ENCODE measurements at places on chromosomes 2 and 18.

DNA sequence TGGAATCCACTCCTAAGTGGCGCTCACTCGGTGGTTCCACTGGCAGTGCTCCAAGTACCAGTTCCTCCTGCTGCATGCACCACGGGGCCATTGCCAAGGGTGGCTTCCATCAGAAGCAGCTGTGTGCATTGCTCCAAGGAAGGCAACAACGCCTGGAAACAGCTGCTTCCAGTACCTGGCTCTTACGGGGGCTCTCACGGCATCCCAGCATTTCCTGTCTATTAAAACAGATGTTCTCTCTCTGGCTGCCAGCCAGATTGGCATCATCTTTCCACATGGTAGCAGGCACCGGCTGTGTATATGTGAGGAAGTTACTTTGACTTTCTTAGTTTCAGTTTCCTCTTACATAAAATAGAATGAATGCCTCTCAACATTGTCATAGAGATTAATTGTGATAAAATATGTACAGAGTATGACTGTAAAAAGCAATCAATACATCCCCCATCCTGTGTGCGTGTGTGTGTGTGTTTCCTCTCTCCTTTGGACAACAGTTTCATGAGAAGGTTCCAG, 84.9 kb downstream of the CMPK2 start:
- DNase-seq, result no peak

DNA sequence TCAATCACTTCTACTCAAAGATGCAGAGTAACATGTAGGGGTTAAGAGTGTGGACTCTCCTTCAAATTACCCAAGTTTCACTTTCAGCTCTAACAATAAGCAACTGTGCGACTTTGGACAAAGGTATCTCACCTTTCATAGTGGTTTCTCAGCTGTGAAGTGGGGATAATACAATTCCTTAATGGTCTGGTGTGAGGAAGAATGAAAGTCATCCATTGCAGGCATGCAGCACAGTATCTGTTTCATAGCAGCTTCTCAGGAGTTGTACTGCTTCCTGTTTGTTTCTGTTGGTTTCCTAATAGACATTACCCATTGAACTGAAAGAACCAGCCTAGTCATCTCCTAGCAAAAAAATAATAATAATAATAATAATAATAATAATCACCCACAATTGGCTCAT, 74.4 kb downstream of the DDX18 start:
- no peak for DNase-seq

DNA sequence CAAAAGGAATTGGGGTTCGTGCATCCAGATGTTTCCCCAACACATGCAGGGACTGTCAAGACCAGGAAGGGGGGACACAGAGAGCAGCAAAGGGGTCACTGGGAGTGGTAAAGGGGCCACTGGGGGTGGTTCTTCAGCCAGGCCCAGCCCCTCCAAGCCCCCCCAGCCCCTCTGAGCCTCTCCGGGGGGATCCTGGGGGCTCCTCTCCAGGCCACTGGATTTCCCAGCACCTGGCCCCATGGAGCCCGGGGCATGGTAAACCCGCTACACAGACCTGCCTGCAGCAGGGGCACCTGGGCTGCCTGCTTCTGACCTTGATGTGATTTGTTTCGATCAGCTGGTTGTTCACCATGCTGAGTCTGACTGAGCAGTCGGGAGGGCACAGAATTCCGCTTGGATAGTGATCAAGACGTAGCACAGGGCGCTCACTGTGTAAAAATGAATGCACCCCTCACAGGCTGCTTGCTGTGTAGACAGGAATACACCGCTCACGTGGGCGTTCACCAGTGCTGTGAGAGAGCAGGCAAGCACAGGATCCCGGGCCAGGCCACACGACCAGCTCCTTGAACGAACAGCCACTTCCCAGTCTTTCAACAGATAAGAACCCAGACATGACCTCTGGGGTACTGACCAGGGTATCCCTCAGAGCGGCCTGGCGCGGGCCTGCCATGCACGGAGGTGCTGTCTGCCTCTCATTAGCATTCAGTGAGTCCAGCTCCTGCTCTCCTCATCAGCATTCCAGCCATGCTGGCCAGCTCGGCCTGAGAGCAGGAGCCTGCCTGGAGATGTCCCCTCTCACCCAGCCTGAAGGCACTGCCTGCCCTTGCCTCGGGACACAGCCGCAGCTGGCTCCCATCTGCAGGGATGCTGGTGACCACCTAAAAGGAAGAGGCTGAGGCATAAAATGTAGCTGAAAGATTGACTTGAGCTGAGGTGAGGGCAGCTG, 73.3 kb upstream of the OTOS start:
- DNase-seq, result no peak

GRCh38 chr18:31741097-31741735, 19.5 kb downstream of the SLC25A52 start:
- DNase-seq, result peak; percentile 27

DNA sequence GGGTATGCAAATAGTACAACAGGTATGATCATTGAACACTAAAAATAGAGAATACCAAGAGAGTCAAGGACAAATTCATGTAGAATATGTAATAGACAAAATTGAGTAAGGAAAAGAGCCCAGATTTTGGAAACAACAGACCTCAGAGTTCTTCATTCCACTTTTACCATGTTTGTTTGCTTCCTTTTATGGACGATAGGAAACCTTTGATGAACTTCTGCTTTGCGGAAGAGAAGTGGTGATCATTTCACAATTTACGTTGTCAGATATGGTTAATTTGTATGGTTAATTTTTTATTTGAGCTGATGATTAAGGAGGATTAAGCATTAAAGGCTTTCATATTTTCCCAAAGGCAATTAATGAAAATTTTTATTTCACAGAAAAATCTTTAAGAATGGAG, 16.3 kb downstream of the MARCHF7 start:
- no peak for DNase-seq

DNA sequence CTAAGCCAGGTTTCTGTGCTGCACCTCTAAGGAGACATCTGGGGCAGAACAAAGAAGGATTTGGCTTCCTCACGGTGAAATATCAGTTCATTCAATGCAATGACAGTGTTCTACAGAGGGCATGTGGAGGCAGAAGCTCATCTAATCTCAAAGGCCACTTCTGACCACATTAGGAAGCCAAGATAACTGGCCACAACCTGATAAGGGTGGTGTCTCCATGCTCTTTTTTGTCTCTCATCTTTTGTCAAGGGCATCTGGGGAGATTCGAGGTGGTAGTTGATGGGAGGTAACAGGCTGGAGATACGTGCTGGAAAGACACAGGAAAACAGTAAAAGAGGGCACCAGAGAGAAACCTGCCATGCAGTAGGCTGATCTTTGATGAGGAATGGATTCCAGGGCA, 303.9 kb downstream of the LRATD1 start:
- no peak for DNase-seq

- DNase-seq, result no peak
Observed at GRCh38 chr18:42977982-42978637, 137.4 kb downstream of the RIT2 start.

GRCh38 chr2:119786295-119786694, 26.6 kb downstream of the PTPN4 start:
- DNase-seq, result no peak

DNA sequence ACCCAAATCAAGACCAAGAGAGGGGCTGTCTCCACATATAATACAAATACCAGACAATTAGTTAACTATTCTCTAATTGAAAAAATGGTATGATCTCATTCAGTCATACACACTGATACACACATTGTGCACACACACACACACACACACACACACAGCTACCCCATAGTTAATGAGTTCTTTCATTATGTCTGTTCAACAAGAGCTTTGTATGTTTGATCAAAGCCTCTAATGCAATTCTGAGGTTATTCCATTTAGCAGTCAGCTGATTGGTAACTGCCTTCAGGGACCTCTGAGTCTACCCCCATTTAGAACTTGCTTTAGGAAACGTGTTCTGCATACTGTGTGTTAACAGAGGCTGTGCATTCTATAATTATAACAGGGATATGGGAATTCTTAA, 741.4 kb upstream of the LRRTM4 start:
- no peak for DNase-seq

GRCh38 chr2:74514368-74515270, at the start of gene TLX2:
Gene TLX2, plus strand, starts transcription at chr2:74514450. Its CDS starts 357 bp downstream, at chr2:74514807.
- no peak for DNase-seq

DNA sequence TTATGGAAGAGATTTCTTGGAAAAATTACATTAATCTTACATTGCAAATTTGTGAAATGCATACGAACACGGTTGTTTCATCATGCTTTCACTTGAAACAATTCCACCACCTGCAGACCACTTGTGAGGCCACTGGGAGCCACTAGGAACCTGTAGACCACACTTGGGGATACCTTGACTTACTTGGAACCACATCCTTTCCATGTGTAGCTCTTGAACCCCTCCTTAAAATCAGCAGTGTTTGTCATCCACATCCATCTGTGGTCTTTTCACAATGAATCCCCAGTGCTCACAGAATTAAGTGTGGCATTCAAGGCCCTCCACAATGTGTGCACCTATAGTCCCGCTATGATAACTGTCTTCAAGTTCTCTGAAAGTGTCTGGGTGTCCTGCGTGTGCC, 350.9 kb downstream of the MYCN start:
- DNase-seq, result no peak

GRCh38 chr2:142602418-142602989, 275.0 kb upstream of the KYNU start:
- DNase-seq, result no peak

Data from stimulated activated CD4-positive, alpha-beta T cell treated with anti-CD3 and anti-CD28 coated beads, Interleukin-2, amount 100 ng/mL, for 4 hours (primary cell).